CD4-positive, alpha-beta memory T cell (primary cell): ENCODE measurements at places on chromosomes 7 and 10. TPM values are rescaled to one million over a fixed set of nuclear protein-coding genes. Genes with fewer than 3 reads are reported as not detected.

DNA sequence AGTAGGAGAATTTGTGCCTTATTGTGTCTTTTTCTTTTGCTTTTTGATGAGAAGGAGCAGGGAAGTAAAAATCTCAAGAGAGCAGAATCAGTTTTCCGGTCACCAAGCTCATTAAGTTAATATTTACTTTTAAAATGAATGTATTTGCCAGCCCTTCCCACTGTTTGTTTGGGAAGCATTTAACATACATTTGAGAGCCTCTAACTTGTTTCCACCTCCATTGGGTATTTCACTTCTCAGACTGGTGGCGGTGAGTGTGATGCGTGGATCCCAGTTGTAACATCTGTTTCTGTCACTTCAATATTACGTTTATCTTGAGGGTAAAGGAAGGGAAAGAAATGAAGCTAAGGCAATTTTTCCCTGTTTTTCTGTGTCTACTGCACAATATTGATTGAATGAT lies 22.8 kb downstream of the CDK14 start:
- no peak for DNase-seq

- DNase-seq = no peak
Observed at GRCh38 chr10:21213381-21213780, 312.1 kb downstream of the SKIDA1 start.

DNA sequence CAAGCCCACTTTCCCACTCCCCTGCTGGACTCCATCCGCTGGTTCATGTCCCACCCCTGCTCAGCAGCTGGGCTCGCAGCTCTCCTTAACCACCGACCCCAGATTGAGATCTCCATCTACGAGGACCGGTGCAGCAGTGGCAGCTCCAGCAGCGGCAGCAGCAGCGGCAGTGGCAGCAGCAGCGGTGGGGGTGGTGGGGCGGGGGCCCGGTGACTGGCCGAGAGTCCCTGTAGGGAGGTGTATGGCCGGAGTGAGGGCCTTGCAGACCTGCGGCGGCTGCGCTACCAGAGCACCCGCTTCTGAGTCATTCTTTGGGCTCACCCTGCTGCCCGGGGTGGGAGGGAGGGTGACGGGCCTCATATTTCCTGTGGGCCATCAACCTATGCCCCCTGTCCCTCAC lies 15.8 kb downstream of the GOLGA7B start:
- DNase-seq = no peak

- DNase-seq = no peak
Observed at GRCh38 chr7:158765020-158765419, 60.4 kb upstream of the NCAPG2 start.

GRCh38 chr7:102024005-102024768 lies 206.8 kb downstream of the CUX1 start:
- DNase-seq = no peak

GRCh38 chr7:92359801-92360200 lies 87.5 kb upstream of the GATAD1 start:
- no peak for DNase-seq

The HOXA5 gene
- total RNA-seq = not detected

The OR2A12 gene
- not detected for total RNA-seq

GRCh38 chr10:98168766-98169165 lies 34.3 kb downstream of the R3HCC1L start:
- no peak for DNase-seq

The TACC2 gene
- total RNA-seq = not detected

GRCh38 chr7:128135159-128135514 lies 103.9 kb upstream of the LRRC4 start:
- DNase-seq = no peak

- no peak for DNase-seq
Observed at GRCh38 chr7:70886547-70886946, 245.4 kb upstream of the GALNT17 start.

- no peak for DNase-seq
Observed at GRCh38 chr7:30117896-30118295, 16.9 kb upstream of the MTURN start.

The STAG3 gene
- 7.7 TPM for total RNA-seq

DNA sequence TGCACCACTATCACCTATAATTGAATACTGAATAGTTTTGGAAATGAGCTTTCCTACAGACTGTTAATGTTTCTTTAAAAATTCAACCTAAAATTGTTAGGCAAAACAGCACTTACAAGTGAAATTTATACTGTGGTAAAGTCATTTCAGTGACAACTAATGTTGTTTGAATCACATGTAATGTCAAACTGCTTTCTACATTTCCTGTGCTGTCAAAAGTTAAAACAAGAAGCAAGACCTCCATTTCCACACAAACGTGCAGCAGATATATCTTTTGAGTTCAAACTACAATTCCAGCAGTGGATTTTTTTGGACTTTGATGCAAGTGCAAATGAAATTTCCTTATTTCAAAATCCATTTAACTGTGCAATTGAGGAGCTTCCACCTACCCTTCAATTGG lies 199.8 kb downstream of the RNLS start:
- DNase-seq = no peak

GRCh38 chr10:128008521-128009250 lies 101.8 kb downstream of the PTPRE start:
- DNase-seq = no peak

The SFTPA2 gene
- not detected for total RNA-seq

The ANKRD2 gene
- not detected for total RNA-seq

- DNase-seq = no peak
Observed at GRCh38 chr10:114556236-114557122, 101.6 kb downstream of the ABLIM1 start.

The CPN1 gene
- not detected for total RNA-seq

DNA sequence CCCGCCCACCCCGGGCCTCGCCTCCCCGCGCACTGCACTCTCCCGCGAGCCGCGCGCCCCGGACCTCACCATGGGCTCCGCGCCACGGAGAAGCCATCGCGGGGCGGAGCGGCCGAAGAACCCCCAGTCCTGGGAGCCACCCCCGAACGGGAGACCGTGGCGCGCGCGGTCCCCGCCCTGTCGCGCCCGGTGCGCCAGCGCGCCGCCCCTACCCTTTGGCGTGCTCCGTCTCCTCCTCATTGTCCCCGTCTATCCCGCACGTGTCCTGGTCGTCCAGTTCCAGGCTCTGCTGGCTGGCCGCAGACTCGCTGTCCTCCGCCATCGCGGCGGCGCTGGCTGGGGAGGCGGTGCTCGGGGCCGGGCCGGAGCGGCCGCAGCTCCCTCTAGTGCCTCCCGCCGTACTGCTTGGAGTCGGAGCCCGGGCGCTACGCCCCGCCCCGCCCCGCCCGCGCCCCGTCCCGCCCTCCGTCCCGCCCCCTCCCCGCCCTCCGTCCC lies at the start of gene NMT2:
Gene NMT2, minus strand, starts transcription at position 403 of the 495 bp plus-strand sequence. Its CDS starts 81 bp downstream, at position 322.
- DNase-seq = no peak

The CACNB2 gene
- total RNA-seq = not detected

DNA sequence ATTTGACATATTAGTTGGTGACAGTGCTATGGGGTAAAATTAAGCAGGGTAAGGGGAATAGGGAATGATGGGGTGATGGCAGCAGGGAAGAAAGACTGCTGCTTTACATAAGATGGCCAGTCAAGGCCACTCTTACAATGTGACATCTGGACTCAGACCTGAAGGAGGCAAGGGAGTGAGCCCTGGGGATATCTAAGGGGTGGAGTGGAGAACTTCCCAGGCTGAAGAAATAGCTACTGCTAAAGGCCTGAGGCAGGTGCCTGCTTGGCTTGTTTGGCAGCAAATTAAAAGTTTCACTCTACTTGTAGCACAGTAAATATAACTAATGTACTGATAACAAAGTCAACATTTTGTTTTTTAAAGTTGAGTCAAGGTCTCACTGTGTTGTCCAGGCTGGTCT lies 93.5 kb downstream of the IDE start:
- DNase-seq = no peak

DNA sequence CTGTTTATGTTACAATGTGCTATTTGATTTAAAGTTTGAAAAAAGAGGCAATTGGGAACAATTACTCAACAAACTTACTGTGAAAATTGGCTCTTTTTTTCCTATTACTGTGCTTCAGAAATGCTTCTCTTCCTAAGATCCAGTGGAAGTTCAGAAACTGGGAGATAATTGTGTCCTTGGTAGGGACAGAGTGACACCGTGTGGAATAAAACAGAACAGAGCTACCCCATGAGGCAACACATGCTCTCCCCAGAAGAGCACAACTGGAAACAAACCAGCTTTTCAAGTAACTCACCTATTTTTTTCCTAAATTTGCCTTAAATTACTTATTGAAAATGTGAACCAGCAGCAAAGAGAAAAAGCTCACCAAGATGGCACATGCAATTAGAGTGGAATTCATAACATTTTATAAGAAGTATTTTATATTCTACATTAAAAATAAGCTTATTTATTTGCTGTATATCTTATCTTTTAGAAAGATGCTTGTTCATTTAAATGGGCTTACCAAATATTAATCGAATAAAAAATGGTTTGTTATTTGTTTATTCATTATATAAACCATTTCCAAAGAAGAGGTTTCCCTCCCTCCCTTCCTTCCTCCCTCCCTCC lies 346.1 kb upstream of the ANKRD30A start:
- DNase-seq = no peak

DNA sequence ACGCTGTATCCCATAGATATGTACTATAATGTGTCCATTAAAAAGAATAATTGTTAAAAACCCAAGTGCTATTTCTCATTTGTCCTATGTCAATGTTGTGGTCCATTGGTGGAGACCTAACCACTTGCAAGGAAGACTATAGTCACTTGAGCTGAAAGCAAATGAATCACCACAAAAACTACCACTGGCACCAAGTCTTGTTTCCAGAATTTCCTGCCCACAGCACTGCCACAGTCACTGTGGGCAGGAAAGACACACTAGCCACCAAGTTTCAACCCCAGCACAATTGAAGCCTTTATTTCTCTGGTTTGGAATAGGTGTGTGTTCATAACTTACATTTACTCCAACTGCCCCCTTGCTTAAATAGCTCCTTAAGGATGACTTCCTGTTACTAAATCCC lies 12.4 kb downstream of the DIP2C start:
- DNase-seq = no peak

- no peak for DNase-seq
Observed at GRCh38 chr10:80168162-80168511, 35.6 kb downstream of the PLAC9 start.

The GIMAP1 gene
- total RNA-seq = 97.6 TPM

The FBXO24 gene
- 1.6 TPM for total RNA-seq

GRCh38 chr10:127525686-127526085 lies 23.4 kb upstream of the NPS start:
- no peak for DNase-seq

- no peak for DNase-seq
Observed at GRCh38 chr10:90977855-90978486, 57.1 kb upstream of the ANKRD1 start.

- peak; percentile 72 for DNase-seq
Observed at GRCh38 chr10:80202934-80203834, 2.2 kb downstream of the ANXA11 start.

DNA sequence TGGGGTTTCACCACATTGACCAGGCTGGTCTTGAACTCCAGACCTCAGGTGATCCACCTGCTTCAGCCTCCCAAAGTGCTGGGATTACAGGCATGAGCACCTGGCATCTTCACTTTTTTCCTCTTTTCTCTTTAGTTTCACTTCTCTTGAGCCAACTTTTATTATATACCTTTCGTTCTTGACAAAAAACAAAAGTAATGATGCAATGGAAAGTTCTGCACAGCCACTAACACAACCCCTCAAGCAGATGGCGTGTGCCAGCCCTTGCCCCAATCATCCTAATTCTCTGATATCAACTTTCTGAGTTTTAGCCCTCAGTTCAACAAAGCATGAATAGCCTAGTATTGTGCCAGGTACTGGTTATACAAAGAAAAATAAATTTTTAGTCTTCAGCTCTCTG lies 223.6 kb downstream of the CHCHD3 start:
- no peak for DNase-seq

The HYCC1 gene
- total RNA-seq = 16.2 TPM

The FAM20C gene
- 4.7 TPM for total RNA-seq

DNA sequence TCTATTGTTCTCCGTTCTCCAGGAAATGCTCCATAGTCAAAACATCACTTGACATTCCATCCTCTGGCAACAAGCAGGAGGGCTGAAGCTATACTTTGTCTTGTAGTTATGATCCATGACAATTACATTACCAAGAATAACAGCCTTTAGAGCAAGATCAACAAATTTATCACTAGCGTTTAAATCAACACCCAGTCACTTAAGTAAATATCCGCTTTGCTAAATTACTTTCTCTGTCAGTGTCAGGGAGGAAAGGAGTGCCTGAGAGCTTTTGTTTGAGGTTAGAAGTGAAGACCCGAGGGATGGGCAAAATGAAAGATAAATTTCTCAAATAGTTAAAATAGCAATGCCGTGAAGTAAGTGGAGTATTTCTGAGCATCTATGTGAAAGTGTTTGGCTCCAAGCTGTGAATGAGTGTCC lies 236.1 kb upstream of the BMPER start:
- no peak for DNase-seq

DNA sequence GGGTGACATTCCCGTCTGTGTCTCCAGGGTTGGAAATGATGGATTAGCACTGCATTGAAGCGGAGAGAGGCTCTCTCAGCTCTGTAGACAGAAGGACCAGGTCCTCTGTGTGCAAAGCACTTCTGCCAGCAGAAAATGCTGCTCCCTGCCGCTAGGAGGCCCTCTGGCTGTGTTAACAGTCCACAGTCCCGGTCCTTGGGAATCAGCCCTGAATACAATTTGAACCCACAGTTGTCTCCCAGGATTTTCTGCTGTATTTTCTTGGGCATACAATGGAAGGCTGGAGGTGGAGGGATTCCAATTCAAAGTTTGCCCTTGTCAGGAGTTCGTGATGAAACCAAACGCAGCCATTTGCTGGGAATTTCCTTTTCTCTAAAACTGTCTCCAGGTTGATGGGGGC lies 205.2 kb downstream of the GLRX3 start:
- DNase-seq = no peak

The ZNF467 gene
- total RNA-seq = 2.7 TPM

DNA sequence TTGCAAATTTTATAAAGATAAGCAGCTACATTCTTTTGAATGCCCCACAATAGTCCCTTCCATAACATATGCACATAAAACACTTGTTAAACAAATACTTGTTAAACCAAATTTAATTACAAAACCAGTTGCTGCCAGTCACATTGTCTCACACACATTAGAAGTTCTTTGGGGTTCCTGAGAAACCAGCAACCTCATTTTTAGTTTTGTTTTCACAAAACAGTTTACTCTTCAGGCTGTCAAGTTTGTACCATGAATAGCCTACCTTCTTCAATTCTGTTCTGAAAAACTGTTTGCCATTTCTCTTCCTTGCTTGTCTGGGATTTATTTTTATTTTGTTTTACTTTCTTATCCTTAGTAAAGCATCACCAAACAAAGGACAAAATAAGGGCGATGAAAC lies 176.5 kb upstream of the PHF14 start:
- no peak for DNase-seq

The CH25H gene
- total RNA-seq = not detected
